ENCODE measurements at places on chromosomes 4 and X. TPM values are rescaled to one million over a fixed set of nuclear protein-coding genes. Genes with fewer than 3 reads are reported as not detected.
A peak's percentile ranks its signal among the peaks of the same experiment; 100 is the strongest.

GRCh38 chr4:55545151-55545550, 1.6 kb downstream of the CLOCK start:
- peak overlapping the region; percentile 93 for H3K27ac ChIP-seq
- H3K4me1 ChIP-seq, result peaks cover 42% of the 10 kb centered on the region
- no peaks in the 10 kb centered on the region for H3K27me3 ChIP-seq
- no peak for DNase-seq
- H3K4me3 ChIP-seq, result peak overlapping the region; percentile 91

Gene YIPF7
- polyA plus RNA-seq, result not detected

Gene ADGRA3
- 35.1 TPM for polyA plus RNA-seq

Gene PCYT1B
- 2.9 TPM for polyA plus RNA-seq

Gene GRIA3
- polyA plus RNA-seq, result 0.10 TPM

- H3K27me3 ChIP-seq, result no peaks in the 10 kb centered on the region
- no peak overlapping the region for H3K27ac ChIP-seq
- no peak overlapping the region for H3K4me3 ChIP-seq
Measured at GRCh38 chrX:49003696-49004095, 1.6 kb upstream of the GRIPAP1 start.

GRCh38 chr4:184282251-184282713, 64.6 kb upstream of the ENPP6 start:
- no peak overlapping the region for H3K27ac ChIP-seq
- DNase-seq, result no peak
- H3K36me3 ChIP-seq, result no peaks in the 10 kb centered on the region
- no peaks in the 10 kb centered on the region for H3K27me3 ChIP-seq
- H3K4me1 ChIP-seq, result peaks cover 13% of the 10 kb centered on the region
- no peak overlapping the region for H3K4me3 ChIP-seq

Gene SOX3
- polyA plus RNA-seq, result not detected

Gene APLN
- polyA plus RNA-seq, result 1.8 TPM

DNA sequence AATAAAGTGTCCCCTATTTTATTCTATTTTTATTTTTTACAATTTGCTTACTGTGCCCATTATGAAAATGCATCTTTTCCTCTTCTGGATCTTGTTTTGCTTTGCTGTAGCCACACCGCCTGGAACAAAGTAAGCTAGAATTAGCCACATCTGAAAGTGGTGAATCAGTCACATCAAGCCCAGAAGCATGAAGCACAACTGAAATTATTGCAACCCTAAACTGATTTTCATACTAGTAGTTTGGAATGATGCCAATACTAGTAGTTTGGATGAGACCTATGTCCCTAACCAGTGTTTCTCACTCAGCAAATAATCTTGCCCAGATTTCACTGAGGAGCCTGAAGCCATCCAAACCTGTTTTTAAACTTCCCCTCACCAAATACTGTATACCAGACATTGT, 303.0 kb downstream of the EPHA5 start:
- H3K4me1 ChIP-seq, result no peaks in the 10 kb centered on the region
- H3K27ac ChIP-seq, result no peak overlapping the region
- no peak overlapping the region for H3K4me3 ChIP-seq
- no peaks in the 10 kb centered on the region for H3K36me3 ChIP-seq

GRCh38 chrX:38881727-38882126, 80.5 kb downstream of the MID1IP1 start:
- H3K27ac ChIP-seq, result no peak overlapping the region
- H3K36me3 ChIP-seq, result no peaks in the 10 kb centered on the region
- DNase-seq, result no peak
- H3K27me3 ChIP-seq, result no peaks in the 10 kb centered on the region
- H3K4me3 ChIP-seq, result no peak overlapping the region

Gene FAM47B
- polyA plus RNA-seq, result not detected

DNA sequence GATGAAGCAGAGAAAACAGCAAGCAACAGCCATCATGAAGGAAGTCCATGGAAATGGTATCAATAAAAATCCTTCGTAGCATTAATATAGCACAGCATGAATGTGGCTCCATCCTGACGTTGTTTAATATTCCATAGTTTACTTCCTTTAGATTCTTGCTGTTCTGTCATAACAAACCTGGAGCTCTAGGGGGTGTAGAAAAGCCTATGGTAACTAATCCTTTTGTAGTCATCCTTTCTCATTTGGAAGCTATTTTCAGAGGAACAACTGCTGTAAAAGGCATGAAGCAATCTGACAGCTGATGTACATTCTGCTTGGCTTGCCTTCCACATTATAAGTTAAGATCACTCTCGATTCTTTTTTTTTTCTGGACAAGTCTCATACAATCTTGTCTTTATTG, 914 bp downstream of the MYOZ2 start:
- H3K27ac ChIP-seq, result no peak overlapping the region
- H3K36me3 ChIP-seq, result no peaks in the 10 kb centered on the region
- no peaks in the 10 kb centered on the region for H3K27me3 ChIP-seq
- DNase-seq, result no peak
- peaks cover 8% of the 10 kb centered on the region for H3K4me1 ChIP-seq

- H3K4me3 ChIP-seq, result no peak overlapping the region
- H3K27me3 ChIP-seq, result no peaks in the 10 kb centered on the region
- DNase-seq, result no peak
- no peak overlapping the region for H3K27ac ChIP-seq
- no peaks in the 10 kb centered on the region for H3K4me1 ChIP-seq
- no peaks in the 10 kb centered on the region for H3K36me3 ChIP-seq
Measured at GRCh38 chrX:112614640-112615039, 65.1 kb downstream of the LHFPL1 start.

DNA sequence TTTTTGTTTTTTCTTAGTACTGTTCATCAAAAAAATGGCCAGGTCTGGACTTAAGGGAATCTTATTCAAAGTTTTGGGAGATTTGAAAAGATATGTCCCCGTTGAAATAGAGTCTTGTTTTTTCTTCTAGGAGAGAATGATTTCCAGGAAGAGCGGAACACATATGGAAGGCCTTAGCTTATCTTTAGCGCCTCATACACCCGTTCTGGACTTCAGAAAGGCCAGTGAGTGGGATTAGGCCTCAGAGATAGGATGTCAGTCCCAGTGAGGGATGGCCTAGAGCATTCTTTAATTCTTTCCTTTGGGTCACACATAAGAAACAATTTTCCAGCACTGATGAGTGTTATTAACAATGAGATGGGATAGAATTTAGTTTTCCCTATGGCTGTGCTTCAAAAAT, 54.5 kb upstream of the HAND2 start:
- no peaks in the 10 kb centered on the region for H3K4me1 ChIP-seq
- H3K4me3 ChIP-seq, result no peak overlapping the region
- no peaks in the 10 kb centered on the region for H3K27me3 ChIP-seq
- no peaks in the 10 kb centered on the region for H3K36me3 ChIP-seq
- H3K27ac ChIP-seq, result no peak overlapping the region
- DNase-seq, result no peak

Gene GPR34
- not detected for polyA plus RNA-seq

DNA sequence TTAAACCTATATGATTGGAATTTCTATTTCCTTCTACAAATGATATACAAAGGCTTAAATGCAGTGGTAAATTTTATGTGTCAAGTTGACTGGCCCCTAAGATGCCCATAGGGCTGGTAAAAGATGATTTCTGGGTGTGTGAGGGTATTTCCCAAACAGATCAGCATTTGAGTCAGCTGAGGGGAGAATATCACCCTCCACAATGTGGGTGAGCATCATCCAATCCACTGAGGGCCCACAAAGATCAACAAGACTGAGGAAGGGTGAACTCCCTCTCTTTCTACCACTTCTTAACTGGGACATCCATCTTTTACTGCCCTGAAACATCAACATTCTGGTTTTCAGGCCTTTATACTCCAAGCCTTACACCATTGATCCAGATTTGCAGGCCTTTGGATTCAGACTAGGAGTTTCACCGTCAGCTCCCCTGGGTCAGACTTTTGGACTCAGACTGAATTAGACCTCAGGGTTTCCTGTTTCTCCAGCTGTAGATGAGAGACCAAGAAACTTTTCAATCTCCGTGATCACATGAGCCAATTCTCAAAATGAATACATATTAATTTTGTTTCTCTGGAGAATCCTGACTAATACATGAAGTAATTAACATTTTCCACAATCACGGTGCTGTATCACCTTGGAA, 1020.7 kb upstream of the SLIT2 start:
- no peaks in the 10 kb centered on the region for H3K27me3 ChIP-seq
- no peak overlapping the region for H3K4me3 ChIP-seq
- H3K27ac ChIP-seq, result no peak overlapping the region
- DNase-seq, result no peak
- H3K4me1 ChIP-seq, result no peaks in the 10 kb centered on the region
- no peaks in the 10 kb centered on the region for H3K36me3 ChIP-seq

- H3K27me3 ChIP-seq, result no peaks in the 10 kb centered on the region
- no peak for DNase-seq
- H3K4me3 ChIP-seq, result no peak overlapping the region
- H3K27ac ChIP-seq, result no peak overlapping the region
- no peaks in the 10 kb centered on the region for H3K36me3 ChIP-seq
Measured at GRCh38 chrX:155766321-155766720, 114.8 kb upstream of the VAMP7 start.

DNA sequence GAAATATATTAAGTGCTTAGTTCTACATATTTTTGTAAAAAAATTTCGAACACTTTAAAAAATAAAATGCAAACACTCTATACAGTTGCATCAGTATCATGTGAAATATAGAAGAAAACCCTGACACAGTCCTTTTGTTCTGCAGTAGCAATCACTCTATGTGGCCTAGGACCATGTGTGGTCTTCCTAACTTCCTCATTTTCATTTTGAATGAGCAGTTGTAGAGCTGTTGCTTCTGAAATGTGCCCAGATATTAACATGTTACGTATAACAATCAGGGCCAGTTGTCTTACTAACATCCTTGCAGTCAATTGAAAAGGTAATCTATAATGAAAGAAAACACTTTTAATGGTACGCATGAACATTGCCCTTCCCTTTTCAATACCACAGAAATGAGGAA, 107.9 kb downstream of the ZNF827 start:
- no peaks in the 10 kb centered on the region for H3K4me1 ChIP-seq
- H3K27me3 ChIP-seq, result no peaks in the 10 kb centered on the region
- H3K36me3 ChIP-seq, result no peaks in the 10 kb centered on the region
- no peak overlapping the region for H3K4me3 ChIP-seq
- no peak for DNase-seq

Gene PNMA5
- not detected for polyA plus RNA-seq

DNA sequence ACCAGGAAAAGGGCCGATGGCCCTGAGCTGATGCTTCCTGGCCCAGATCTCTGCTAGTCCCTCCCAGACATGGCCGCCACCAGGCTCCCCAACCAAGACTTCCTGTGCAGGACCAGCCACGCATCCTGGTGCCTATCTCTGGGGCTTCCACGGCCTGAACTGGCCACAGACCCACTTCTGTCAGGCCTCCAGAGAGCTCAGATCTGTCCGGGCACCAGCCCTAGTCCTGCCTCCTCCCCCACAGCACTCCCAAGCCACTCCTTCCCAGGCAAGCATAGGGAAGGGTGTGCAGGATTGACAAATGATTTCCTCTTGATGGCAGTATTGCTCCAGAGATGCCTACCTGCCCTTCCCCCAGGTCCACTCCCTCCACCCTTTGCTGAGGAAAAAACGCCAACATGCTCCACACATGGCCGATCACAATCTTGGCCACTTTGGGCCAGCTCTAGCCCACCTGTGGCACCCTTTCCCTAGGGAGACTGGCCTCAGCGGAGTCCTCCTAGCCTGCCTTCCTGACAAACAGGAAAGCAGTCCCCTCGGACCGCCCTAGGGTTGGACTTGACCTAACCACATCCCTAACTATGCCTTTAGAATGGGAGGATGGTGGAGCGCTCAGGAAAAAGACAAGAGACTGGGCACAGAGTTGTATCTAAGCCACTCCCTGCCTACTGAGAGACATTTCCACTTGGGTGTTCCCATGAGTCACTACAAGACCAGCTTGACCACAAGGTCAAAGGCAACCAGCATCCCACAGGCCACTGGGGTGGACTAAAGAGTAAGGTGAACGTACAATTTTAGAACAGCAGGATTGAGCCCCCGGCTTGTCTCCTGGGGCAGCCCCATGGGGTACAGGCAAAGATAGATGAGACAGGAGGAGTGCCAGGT, 277.5 kb upstream of the AGTR2 start:
- DNase-seq, result no peak
- peaks cover 3% of the 10 kb centered on the region for H3K4me1 ChIP-seq
- peaks cover 1% of the 10 kb centered on the region for H3K36me3 ChIP-seq
- H3K27ac ChIP-seq, result no peak overlapping the region
- no peaks in the 10 kb centered on the region for H3K27me3 ChIP-seq

Gene GLRB
- 1.0 TPM for polyA plus RNA-seq

- DNase-seq, result no peak
- no peaks in the 10 kb centered on the region for H3K4me1 ChIP-seq
- no peaks in the 10 kb centered on the region for H3K27me3 ChIP-seq
- no peak overlapping the region for H3K27ac ChIP-seq
Measured at GRCh38 chrX:148363471-148364235, 136.8 kb upstream of the AFF2 start.

Gene AFP
- polyA plus RNA-seq, result 1.3 TPM

Gene PLAC8
- polyA plus RNA-seq, result 0.61 TPM

GRCh38 chr4:108877821-108878220, 115.0 kb upstream of the ETNPPL start:
- no peaks in the 10 kb centered on the region for H3K36me3 ChIP-seq
- no peak overlapping the region for H3K27ac ChIP-seq
- no peak overlapping the region for H3K4me3 ChIP-seq
- no peaks in the 10 kb centered on the region for H3K27me3 ChIP-seq
- no peaks in the 10 kb centered on the region for H3K4me1 ChIP-seq
- DNase-seq, result no peak

Data from keratinocyte (primary cell).